Stimulated activated CD8-positive, alpha-beta memory T cell treated with anti-CD3 and anti-CD28 coated beads, Interleukin-7, amount 100 ng/mL, for 1 hour (primary cell): ENCODE measurements at places on chromosomes 6 and 20.

GRCh38 chr6:13194852-13195251, 133.5 kb downstream of the TBC1D7 start:
- DNase-seq, result no peak

DNA sequence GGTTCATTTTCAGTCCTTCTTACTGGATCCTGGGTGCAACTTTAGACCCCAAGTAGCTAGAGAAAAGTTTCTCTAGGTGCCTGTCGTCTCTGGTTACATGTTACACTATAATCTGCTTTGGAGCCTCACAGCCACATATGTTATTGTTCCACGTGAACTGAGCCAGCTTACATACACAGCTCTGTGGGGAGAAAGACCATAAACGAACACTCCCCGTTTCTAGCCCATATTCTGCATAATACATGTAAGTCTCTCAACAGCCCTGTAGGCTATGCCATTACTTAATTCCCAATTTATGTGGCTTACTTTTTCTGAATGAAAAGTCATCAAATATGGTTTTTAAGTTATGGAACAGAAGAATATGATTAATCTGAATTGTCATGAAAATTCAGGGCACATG, 233.8 kb downstream of the BCKDHB start:
- no peak for DNase-seq

DNA sequence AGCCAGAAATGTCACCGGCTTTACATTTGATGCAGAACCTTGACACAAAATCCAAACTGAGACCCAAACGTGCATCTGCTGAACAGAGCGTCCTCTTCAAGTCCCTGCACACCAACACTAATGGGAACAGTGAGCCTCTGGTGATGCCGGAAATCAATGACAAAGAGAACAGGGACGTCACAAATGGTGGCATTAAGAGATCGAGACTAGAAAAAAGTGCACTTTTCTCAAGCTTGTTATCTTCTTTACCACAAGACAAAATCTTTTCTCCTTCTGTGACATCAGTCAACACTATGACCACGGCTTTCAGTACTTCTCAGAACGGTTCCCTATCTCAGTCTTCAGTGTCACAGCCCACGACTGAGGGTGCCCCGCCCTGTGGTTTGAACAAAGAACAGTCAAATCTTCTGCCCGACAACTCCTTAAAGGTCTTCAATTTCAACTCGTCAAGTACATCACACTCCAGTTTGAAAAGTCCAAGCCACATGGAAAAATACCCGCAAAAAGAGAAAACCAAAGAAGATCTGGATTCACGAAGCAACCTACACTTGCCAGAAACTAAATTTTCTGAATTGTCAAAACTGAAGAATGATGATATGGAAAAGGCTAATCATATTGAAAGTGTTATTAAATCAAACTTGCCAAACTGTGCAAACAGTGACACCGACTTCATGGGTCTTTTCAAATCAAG, 108.4 kb downstream of the RTN4IP1 start:
- DNase-seq, result no peak

GRCh38 chr6:121865811-121866210, 430.4 kb downstream of the GJA1 start:
- DNase-seq, result no peak

DNA sequence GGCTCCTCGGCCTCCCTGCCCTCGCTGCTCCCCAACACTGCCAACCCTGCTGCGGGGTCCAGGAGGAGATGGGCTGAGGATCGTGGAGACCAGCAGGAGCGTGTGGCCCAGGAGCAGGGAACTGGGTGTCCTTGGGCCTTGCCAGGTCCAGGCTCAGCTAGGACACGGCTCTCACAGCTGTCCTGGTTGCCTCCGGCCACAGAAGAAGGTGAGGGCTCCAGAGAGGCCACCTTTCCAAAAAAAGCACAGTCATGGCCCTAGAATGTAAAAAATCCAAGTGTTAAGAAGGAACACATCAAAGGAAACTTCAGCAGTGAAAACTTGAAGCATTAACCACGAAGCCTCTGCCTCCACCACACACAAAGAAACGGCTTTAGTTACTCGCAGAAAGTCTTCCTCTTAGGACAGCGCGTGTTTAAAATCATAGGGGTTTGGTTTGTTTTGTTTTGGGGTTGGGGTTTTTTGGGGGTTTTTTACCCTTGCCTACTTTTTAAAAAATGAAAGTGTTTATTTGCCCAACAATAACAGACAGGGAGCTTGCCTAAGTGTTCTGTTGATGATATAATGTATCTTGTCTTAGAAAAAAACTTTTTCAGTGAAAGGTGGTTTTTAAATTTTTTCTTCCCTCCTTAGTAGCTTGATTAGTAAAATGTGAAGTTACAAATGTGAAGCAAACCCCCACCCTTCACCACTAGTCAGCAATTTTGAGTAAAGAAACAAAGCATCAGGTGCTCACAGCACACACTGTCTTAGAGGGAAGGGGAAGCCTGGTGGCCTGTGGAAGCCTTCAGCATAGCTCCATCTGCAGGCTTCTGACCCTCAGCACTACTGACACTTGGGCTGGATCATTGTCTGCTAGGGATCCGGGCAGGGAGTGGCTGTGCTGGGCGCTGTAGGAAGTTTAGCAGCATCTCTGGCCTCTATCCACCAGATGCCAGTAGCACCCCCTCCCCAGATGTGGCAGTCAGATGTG, 60.0 kb downstream of the PTPN1 start:
- DNase-seq, result no peak

DNA sequence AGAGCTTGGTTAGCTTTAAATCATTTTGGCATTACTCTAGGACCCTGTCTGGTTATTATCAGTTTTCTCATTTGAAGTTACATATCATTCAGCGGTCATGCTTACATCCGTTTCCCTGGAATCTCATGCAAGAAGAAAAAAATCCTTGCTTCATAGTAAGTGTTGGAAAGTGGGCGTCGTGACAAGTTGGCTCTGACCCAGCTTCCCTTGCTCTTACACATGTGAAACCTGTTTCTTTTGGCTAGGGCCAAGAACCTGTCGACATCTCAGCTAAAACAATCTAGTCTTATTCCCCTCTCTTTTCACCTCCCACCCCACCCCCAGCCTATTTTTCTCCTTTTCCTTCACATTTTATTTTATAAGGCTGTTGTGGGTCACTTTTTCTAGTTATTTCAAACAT, 45.5 kb downstream of the ANKS1A start:
- no peak for DNase-seq

GRCh38 chr20:12570371-12570770, 438.4 kb upstream of the SPTLC3 start:
- DNase-seq, result no peak

GRCh38 chr6:7106215-7106751, 1.5 kb upstream of the RREB1 start:
- DNase-seq, result no peak

DNA sequence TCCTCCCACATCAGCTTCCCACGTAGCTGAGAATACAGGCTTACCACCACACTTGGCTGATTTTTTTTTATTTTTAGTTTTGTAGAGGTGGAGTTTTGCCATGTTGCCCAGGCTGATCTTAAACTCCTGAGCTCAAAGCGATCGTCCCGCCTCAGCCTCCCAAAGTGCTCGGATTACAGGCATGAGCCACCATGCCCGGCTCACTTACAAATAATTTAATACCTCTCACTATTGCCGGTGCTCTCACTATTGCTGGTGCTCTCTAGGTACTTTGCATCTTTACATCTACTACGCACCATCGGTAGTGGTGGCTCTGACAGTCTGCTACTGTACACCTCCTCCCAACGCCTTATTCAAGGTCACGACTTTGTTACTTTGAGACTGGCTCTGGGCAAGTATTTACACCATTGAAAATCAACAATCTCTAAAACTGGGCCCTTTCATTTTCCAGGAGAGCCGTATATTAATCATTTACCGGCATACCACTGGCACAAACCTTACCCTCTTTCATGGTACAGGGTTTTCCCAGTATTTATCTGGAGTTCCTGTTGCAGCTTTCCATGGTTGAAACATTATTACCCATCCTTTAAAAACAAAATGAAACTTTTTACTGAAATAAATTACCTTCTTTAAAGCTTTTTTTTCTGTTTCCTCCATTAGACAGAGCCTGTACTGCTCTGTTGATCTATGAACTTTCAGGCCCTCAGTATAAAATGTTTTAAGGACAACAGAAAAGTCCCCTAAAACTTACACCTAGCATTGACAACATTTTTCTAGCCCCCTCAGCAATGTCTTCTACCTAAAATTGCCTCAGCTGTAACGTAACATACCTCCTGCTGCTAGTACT, 259.6 kb upstream of the PLCB4 start:
- DNase-seq, result no peak

DNA sequence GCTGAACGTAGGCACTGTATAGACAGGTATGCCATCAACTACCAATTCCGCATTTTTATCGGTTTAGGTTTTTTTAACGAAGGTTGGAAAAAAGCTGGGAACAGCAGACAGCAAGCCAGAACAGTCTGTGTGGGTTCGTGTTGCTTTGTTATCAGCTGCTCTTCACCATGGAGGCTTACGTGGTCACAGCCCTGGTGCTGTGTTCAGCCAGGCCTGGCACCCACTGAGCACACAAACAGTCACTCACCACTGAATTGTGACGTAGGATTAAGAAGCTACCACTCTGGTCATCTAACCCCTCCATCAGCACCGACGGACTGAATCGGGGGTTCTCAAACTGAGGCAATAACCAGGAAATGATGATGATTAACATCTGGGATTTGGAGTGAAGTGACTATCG, 13.2 kb downstream of the FAM210B start:
- no peak for DNase-seq

DNA sequence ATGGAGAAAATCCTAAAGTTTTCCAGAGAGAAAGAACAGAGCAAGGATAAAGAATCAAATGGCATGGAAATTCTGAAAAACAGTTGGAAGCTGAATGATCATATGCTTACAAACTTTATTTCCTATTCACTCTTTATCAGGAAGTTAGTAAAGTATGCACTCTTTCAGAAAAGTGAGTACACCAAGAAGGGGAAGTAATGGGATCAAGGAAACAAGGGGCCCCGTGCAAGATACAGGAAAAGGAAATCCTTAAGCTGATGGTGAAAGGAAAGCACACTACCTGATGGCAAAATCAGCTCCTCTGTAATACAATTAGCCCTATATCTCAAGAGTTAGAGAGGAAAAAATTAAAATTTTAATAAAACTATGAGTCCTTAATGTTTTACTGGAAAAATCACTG, 14.0 kb downstream of the CALHM6 start:
- DNase-seq, result no peak

- no peak for DNase-seq
Measured at GRCh38 chr6:16851758-16852157, 90.5 kb upstream of the ATXN1 start.
